ENCODE measurements at places on chromosomes 7 and 10.

DNA sequence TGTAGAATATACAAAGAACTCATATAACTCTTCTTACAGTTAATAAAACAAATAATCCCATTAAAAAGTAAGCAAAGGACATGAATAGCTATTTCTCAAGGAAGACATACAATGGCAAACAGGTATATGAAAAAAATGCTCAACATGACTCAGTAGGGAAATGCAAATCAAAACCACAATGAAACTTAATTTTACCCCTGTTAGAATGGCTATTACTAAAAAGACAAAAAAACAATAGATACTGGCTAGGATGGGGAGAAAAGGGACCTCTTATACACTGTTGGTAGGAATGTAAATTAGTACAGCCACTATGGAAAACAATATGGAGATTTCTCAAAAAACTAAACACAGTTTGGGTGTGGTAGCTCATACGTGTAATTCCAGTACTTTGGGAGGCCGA lies 37.8 kb downstream of the HERPUD2 start:
- DNase-seq, result no peak

GRCh38 chr10:4685491-4685890 lies 140.5 kb upstream of the AKR1E2 start:
- DNase-seq, result no peak

- DNase-seq, result peak; percentile 76
Observed at GRCh38 chr7:44257618-44258422, 57.0 kb downstream of the YKT6 start.

- DNase-seq, result no peak
Observed at GRCh38 chr7:68434857-68435256, 1163.4 kb upstream of the AUTS2 start.

- no peak for DNase-seq
Observed at GRCh38 chr10:132123606-132124005, 57.9 kb downstream of the JAKMIP3 start.

GRCh38 chr10:3085785-3086567 lies 18.6 kb downstream of the PFKP start:
- no peak for DNase-seq

GRCh38 chr10:15588635-15589508 lies 130.8 kb downstream of the ITGA8 start:
- DNase-seq, result no peak

DNA sequence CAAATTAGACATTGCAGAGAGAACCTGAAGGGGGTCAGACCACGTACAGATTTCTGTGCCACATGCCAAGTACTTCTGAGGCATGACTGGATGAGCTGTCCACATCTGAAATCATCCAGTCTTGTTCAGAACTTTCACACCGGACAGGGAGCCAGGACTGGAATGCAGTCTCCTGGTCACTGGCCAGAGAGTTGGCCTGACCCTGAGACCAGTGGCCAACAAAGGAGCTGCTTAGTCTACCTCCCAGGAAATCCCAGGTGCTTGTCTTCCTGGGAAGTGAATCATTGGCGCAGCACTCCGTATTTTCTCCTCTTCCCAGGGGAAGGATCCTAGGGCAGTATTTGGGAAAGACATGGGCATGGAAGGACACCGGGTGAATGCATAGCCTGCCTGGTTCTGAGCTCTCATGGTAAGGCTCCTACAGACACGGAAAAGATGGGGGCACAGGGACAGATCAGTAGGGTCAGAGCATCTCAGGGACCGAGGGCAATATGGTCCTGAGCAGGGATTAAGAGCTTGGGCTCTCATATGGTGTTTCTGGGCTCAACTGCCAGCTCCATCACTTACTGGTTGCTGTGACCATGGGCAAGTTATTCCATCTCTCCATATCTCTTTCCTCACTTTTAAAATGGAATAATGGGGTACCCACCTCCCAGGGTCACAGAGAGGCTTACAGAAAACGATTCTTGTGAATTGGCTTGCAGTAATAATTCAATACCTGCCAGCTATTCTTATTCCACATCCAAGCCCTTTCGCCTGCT lies 1.3 kb upstream of the SCD start:
- DNase-seq, result no peak

DNA sequence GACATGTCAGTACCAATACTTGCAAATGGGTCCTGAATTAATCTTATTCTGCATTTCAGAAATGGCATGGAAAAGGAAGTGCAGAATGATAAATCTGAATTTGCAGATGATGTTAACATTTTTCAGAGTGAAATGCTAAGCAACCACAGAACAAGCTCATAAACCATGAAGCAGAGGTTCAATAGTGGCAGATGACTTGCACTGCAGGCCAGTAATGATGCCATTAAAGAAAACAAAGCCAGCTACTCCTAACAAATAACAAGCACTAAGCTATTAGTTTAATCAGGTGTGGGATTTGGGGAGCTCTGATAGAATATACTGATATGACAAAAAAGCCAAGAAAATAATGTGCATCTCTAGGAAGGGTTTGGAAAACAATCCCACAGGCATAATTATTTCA lies 85.4 kb downstream of the FAM13C start:
- no peak for DNase-seq

DNA sequence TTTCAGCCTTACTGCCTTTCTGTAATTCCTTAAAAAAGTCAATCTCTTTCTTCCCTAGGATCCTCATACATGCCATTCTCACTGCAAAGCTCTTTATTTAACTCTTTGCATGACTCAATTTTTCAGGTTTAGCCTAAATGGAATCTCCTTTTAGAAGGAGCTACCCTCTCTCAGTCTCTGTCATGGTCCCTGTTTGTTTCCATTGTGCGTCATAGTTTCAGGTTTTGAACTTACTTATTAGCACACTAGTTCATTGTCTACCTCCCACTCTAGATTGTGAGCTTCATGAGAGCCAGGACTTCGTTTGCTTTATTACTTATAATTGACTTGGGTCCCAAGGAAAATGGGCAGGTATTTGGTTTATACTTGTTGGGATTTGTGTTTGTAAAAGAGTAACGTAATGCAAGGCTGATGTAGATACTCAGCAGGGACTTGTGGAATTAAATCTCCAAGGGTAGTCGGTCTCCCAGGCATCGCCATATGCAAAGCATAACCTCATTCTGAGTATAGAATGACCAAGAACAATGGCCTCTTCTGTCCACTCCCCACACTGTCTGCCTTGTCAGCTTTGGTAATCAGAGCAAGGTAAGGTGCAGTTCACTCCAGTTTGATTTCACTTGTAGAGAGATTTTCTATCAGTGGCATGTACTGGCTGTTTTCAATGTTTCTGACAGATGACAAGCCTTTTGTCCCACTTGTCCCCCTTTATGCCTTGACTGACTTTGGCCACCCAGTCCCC lies 252.0 kb downstream of the SORCS3 start:
- no peak for DNase-seq

DNA sequence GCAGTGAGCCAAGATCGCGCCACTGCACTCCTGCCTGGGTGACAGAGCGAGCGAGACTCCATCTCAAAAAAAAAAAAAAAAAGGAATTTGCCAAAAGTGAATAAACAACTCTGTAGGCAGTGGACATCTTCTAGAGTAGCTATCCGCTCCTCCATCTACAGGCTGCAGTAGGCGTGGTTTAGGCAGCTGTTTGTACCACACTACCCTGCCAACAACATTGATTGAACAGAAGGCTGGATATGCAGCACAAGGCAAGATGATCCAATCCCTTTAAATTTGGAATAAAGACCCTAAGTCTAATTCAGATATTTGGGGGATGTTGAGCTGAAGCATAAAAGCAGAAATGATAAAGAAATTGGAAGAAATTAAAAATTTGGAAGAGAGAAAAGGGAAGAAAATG lies 141.6 kb downstream of the TES start:
- DNase-seq, result no peak

GRCh38 chr7:140722254-140722653 lies 25.7 kb downstream of the NDUFB2 start:
- DNase-seq, result no peak

- peak; percentile 88 for DNase-seq
Observed at GRCh38 chr10:99620711-99621453, 643 bp upstream of the SLC25A28 start.

GRCh38 chr7:8035647-8036518 lies 67.3 kb downstream of the GLCCI1 start:
- DNase-seq, result peak; percentile 6

DNA sequence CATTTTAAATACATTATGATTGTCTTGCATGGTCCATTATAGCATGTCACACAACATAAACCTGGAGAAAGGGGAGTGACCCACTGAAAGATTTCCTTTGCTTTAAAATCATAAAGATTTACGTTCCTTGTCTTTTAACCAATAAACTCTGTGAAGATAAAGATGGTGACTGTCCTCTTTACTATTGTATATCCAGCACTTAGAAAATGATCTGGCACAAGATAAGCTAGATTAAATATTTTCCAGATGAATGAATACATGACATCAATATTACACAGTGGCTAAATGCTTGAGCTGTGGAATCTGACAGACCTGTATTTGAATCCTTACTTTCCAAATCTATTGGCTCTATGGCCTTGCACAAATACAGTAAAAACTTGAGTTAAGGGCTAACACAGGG lies 938.4 kb downstream of the SORCS1 start:
- no peak for DNase-seq

DNA sequence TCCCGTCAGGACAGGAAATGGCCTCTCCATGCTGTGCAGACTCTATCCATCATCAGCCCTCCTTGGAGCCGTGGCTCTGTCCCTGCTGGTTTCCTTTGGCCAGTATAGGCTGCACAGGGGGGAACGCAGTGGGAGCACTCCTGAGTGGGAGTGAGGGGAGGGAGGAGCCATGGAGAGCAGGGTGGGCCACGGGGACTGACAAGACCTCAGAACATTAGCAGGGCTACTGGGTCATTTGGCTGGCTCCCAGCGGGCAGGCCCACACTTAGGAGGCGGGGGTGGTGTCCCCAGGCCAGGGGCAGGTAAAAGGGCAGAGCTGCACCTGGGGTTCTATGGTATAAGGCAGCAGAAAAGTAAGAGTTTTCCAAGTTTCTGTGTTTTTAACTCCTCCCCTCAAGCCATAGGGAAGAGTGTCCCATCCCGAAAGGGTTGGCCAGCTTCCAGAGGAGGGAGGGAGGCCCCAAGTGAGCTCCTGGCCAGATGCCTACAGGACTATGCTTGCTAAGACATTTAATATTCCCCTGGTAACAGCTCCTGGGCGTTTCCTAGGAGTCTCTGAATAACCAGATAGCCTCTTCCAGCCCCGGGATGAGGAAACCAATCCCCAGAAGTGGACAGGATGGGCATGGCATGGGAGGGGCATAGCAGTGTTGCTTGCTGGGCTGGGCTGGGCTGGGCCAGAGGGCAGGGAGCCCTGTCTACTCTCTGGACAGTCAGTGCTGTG lies 5.5 kb upstream of the OPN4 start:
- peak; percentile 75 for DNase-seq

- peak; percentile 76 for DNase-seq
Observed at GRCh38 chr10:15789793-15790525, 70.2 kb upstream of the ITGA8 start.

- DNase-seq, result no peak
Observed at GRCh38 chr7:1124164-1124563, 35.8 kb downstream of the ZFAND2A start.

- DNase-seq, result peak; percentile 41
Observed at GRCh38 chr7:138008588-138009349, 6.9 kb upstream of the CREB3L2 start.

- no peak for DNase-seq
Observed at GRCh38 chr7:117672453-117672852, 192.6 kb downstream of the CFTR start.

DNA sequence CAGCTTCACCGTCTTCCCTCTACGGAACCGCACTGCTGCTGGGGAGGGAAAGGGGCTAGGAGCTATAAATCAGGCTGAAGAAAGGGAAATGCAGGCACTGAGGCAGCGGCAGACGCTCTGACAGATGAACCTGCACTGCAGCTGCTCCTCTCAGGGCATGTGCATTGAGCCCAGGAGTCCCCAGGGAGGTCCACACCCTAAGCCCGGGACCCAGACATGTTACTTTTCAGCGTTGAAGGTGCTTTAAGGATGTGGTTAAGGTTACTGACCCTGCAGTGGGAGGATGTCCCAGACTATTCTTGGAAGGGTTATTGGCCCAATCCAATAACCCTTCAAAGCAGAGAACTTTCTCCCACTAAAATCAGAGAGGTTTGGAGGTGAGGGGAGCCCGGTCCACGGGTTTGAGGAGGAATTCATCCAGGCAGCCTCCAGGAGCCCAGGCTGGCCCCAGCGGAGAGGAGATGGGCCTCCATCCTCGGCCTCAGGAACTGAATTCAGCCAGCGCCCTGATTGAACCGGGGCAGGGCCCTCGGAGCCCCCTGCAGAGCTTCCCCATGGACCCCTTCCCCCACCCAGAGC lies 75.4 kb downstream of the ADARB2 start:
- DNase-seq, result no peak

DNA sequence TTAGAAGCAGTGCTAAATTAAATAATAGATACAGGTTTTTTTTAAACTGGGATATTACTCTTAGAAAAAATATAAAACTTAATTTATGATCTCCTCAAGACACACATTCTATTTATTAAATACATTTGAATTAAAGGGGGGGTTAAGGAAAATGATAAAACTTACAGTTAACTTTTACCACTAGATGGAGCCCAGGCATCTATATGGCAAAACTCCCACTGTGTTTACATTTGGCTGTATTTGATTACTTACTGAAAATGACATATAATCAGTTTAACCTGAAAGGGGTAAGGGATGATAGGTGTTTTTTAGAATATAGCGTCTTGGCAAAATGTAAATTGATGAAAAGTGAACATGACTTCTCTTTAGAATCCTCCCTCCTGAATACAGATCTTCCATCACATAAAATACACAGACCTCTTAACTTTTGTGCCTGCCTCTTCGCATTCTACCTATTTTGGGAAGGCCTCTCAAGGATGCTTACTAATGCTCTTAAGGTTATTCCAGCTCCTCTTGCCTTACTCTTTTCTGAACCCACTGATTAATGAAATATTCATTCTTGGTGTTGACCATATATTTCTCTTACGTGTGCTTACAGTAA lies 235.7 kb downstream of the AGMO start:
- no peak for DNase-seq

DNA sequence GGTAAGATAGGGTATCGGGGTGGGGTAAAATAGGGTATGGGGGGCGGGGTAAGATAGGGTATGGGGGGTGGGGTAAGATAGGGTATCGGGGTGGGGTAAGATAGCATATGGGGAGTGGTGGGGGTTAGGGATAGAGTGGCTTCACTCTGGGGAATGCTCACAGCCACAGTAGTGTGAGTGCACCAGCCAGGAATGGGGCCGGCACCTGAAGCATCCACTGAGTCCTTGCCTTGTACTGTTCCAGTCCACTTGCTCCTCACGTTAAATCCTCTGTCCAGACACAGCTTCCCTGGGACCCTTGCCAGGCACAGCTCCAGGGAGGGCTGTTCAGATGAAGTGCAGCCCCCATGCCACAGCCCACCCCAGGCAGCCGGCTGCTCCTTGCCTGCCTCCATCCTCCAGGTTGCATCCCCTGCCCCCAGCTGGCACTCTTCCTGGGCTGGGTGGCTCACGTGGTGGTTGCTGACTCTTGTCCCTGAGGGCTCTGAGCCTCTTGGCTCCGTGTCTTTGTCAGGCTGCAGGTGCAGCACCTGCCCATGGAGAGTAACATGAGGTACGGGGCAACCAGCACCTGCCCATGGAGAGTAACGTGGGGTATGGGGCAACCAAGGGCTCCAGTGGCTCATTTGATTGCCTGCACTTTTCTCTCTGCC lies 268.4 kb downstream of the TCERG1L start:
- DNase-seq, result no peak

All from GM04504 (cell line).